ENCODE measurements at places on chromosomes 4 and X.

DNA sequence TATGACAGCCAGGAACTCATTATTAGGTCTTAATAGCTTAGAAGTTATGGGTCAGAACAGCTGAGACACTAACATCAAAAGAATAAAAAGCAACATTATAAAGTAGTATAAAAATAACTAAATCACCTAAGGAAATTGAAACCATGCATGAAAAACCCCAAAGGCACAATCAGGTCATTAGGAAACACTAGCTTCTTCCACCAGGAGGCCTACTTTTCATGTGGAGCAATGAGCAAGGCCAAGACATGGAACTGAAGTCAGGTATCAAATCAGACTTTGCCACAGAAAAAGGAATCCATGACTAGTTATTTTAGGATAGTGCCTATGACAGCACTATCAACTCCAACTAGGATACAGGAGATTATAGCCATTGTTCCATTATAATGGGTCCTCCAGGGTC, 7.9 kb downstream of the HUWE1 start:
- DNase-seq = no peak

- peak; percentile 47 for DNase-seq
Observed at GRCh38 chrX:7318241-7318640, 170.3 kb upstream of the PUDP start.

GRCh38 chr4:72432282-72432681, 136.7 kb downstream of the ADAMTS3 start:
- no peak for DNase-seq

GRCh38 chr4:40721730-40722171, 28.0 kb upstream of the NSUN7 start:
- no peak for DNase-seq

DNA sequence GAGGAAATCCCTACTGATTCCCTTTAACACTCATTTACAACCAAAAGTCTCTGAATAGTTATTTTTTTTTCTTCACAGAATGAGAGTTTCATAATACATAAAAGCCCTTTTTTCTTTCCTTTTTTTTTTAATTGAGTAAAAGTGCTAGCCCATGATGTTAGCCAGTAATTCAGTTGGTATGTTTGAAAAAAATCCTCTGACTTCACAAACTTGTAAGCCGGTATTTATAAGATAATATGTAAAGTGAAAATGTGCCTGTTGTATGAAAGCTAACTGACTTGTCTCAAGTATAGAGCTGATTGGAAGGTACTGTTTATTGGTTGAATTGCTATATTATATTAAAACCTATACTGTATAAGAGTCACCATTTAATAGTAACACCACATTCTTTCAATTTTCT, 70.2 kb upstream of the NEIL3 start:
- DNase-seq = peak; percentile 24

GRCh38 chrX:152945021-152945979, 47.4 kb downstream of the ZNF185 start:
- DNase-seq = no peak

DNA sequence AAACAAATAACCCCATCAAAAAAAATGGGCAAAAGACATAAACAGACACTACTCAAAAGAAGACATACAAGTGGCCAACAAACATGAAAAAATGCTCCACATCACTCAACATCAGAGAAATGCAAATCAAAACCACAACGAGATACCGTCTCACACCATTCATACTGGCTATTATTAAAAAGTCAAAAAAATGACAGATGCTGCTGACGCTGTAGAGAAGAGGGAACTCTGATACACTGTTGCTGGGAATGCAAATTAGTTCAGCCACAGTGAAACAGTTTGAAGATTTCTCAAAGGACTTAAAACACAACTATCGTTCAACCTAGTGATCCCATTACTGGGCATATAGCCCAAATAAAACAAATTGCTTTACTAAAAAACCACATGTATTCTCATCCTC, 671.2 kb upstream of the FTHL17 start:
- DNase-seq = no peak

DNA sequence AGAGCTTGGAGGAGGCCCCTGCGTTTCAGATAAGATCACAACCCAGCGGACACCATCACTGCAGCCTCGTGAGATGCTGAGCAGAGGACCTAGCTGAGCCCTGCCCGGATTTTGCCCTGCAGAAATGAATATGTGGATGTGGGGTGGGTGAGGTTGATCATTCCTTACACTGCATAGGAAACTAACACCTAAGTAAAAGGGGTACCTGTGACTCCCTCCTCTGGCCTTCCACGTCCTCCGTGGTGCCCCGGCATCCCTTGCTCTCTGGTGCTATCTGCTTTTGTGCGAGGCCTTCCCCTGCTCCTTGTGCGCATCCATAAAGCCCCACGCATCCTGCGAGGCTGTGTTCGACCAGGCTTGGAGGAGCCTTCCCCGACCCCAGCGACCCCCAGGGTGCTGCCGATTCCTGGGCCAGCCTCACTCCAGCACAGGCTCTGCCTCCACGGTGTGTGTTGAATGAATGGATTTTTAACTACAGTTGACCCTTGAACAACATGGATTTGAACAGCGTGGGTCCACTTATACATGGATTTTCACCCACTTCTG, 25.6 kb upstream of the GPR78 start:
- no peak for DNase-seq

Measured in fibroblast of skin of abdomen (primary cell).